ENCODE measurements at places on chromosomes 6 and 20.

DNA sequence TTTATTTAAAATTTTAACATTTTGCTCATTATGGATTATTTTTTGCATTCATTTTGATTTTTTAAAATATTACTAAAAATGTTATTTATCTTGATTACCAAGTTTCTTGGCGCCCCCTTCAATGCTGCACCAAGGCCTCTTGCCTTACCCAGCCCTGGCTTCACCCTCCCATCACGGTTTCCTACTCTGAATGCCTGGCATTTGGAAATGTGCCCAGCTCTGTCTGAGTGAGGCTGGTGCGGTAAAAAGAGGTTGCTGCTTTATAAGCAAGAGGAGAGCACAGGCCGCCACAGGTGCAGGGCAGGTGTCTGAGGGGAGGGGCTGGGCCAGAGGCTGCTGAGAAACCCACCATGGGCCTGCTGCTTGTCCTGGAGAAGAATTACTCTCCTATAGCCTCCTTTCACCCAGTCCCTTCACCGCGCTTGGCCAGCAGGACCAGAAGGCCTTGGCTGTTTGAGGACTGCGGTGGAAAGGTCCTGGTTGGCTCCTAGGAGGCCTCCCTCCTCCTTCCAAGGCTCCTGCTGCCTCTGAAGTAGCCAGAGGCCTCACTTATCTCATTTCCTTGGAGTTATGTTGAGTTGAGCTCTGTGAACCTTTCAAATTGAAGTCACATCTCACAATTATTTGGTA is 62.6 kb downstream of the BANF2 start:
- no peak for DNase-seq

GRCh38 chr6:34472425-34472824 is 6.5 kb downstream of the PACSIN1 start:
- DNase-seq = no peak

GRCh38 chr6:163668061-163668426 is 253.5 kb downstream of the QKI start:
- DNase-seq = no peak

GRCh38 chr6:166927240-166927934 is 29.0 kb downstream of the RNASET2 start:
- no peak for DNase-seq

- DNase-seq = no peak
These were observed 484.7 kb downstream of the TFAP2B start for GRCh38 chr6:51303338-51303737.

GRCh38 chr6:10495029-10495428 is 26.1 kb upstream of the GCNT2 start:
- no peak for DNase-seq

GRCh38 chr6:13457577-13457976 is 29.8 kb downstream of the GFOD1 start:
- DNase-seq = no peak

GRCh38 chr6:122869437-122870024 is 80.5 kb downstream of the SMPDL3A start:
- no peak for DNase-seq
